ENCODE measurements at places on chromosomes 16 and 17.

DNA sequence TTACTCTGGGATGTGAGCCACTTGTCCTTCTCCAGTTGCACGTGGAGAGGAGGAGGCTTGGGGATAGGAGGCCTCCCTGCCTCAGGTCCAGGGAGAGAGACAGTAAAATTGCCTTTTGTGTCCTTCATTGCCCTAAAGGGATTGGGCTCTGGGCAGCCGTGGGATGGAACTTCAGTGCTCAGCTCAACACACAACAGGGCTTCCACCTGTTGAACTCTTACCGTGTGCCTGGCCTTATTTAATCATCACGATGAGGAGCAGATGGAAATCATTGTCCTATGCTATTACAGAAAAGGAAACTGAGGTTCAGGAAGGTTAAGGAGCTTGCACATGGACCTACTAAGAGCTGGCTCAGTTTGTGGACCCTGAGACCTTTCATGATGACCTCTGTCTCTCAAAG, 92.4 kb upstream of the CDC42EP4 start:
- no peak for DNase-seq

DNA sequence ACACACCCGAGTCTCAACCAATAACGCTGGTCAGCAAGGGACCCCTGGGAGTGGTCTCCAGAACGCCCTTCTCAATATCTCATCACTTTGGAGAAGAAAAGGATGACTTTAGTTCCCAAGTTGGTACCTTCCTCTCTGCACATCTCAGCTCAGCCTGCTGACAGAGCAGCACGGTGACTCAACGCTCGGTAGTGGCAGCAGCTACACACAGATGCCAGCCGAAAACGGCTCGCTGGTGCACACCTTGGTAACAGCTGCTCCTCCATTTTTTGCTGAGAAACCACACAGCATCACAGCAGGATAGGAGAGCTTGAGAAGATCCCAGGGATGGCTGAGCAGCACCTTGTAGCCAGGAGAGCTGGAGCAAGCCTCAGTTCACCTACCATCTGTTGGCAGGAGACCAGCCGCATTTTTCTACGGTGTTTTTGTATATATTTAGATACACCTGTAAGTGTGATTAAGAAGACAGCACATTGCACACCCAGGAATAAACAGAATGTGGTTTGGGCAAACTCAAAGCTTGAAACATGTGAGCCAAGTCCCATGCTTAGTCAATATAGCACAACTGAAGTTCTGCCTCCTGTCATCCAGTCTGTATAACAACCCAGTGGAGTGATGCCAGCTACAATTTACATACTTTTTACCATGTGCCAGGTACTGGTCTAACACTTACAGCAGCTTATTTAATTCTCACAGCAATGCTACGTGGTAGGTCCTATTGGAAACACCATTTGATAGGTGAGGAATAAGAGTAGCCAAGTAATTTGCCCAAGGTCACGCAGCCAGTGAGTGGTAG, 83.8 kb upstream of the ERCC4 start:
- DNase-seq = no peak

DNA sequence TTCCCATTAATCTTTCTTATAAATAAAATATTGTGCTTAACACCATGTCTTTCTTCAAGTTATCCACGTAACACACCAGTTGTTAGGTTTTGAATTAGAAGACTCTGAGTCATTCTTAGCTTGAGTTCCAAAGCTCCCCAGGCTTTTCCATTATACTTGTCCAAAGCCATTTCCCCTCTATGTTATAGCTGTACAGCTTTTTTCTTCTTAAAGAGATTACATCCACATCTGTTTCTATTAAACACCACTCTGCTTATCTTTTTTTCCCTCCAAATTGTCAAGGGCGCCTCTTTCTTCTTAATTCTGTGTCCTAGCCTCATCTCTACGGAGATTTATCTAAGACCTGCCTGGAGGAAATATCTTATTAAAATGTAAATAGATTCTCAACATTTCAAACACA, 139.4 kb upstream of the CPHXL start:
- no peak for DNase-seq

GRCh38 chr17:48556576-48557401, 11.9 kb upstream of the HOXB2 start:
- no peak for DNase-seq

GRCh38 chr17:79023180-79023705, 726 bp upstream of the C1QTNF1 start:
- no peak for DNase-seq
